ENCODE measurements at places on chromosomes 12 and 14.

DNA sequence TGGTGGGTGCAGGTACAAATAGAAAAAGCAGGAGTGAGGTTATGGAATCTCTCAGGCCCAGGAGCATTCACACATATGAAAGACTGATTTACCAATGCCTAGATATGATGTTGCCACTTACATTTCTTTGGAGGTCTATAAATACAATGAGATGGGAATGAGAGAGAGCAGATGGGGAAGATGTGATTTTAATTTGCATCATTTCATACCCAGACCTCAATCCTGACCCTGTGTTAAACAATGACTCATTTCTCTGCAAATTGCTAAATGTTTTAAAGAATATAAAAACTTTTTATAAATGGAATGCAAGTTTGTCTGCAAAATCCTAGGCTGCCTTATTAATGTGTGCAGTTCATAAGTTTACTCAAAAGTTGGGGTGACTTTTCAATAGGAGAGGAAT, 38.6 kb upstream of the GNG2 start:
- DNase-seq, result no peak

GRCh38 chr12:126588586-126589249, 1523.5 kb downstream of the AACS start:
- no peak for DNase-seq

- DNase-seq, result peak; percentile 26
Observed at GRCh38 chr14:94322648-94323570, at the start of gene SERPINA6. SERPINA6 (minus strand) TSS chr14:94323336; CDS start chr14:94314648, 8,688 bp downstream.

DNA sequence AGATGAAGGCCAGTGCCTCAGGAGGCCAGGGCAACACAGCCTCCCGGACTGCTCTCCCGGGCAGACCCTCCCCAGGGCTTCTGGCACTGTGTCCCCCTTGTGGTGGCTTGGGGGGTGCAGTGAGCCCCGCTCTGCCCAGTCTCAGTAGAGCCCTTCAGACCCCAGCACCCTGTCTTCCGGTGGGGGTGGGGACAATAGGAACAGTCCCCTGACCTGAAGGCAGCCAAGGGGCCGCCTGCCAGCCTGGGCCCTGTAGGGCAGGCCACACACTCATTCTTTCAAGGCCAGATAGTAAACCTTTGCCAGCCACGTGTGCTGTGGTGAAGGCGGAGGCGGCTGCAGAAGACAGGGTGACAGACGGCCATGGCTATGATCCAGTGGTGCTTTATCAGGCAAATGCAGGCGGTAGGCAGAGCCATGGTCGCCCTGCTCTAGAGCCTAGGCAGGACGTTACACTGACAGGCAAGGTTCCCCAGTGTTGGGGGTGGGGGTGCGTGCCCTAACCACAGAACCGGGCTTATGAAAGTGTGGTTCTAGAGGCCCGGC, 15.0 kb downstream of the ZFYVE21 start:
- no peak for DNase-seq

- DNase-seq, result no peak
Observed at GRCh38 chr12:67609226-67609870, 39.2 kb upstream of the DYRK2 start.

- DNase-seq, result peak; percentile 78
Observed at GRCh38 chr14:42565556-42565955, 958.9 kb downstream of the LRFN5 start.

GRCh38 chr14:65555358-65555757, 142.8 kb downstream of the FUT8 start:
- no peak for DNase-seq

- DNase-seq, result no peak
Observed at GRCh38 chr12:56128670-56129205, 671 bp downstream of the ESYT1 start.

GRCh38 chr12:75578546-75578945, 67.1 kb upstream of the KRR1 start:
- DNase-seq, result no peak

DNA sequence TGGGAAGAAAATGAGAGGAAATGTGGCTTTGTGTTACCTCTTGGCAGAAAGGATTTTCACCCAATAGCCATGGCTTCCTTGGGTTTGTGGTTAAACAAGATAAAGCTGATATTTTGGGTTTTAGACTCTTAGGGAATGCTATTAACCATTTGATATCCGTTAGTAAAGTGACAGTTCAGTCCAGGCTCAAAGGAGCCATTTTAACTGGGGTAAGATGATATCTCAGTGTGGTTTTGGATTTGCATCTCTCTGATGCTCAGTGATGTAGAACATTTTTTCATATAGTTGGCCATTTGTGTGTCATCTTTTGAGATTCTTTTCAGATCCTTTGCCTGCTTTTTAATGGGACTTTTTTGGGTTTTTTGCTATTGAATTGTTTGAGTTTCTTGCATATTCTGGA, 30.1 kb downstream of the IFT43 start:
- DNase-seq, result no peak

DNA sequence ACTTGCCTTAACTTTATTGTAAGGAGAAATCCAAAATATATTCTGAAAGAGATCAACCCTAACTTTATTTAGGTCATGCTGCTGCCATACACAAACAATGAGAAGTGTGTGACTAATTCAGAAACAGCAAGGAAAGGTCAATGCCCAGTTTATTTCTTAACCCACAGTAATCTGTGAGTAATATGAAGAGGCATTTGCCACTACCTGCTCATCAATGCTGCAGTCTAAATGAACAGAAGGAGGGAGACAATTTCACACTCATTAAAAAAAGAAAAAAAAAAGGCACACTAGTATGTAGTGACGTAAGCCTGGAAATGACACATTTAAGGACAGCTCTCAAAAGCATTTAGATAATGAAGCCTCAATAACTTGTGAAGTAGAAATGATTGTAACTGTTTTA, 90.5 kb upstream of the FOXN3 start:
- no peak for DNase-seq

DNA sequence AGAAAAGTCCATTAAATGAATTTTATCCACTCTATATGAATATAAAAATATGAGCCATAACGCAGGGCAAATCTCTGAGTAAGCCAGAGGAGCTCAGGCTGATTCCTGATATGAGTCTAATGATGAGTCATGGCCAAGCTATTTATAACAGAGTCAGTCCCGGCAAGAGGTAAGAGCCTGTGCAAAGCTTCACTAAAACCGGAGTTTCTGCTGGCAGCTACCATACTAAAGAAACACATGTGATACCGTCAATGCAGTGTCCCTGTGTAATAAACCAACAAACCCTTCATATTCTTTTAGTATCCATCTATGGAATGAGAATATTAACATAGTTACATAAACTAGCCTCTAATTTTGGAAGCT, 319.4 kb downstream of the KCNC2 start:
- DNase-seq, result no peak

GRCh38 chr12:56683-57346, 9.8 kb upstream of the IQSEC3 start:
- no peak for DNase-seq

GRCh38 chr14:105541218-105541875, 15.0 kb downstream of the TMEM121 start:
- peak; percentile 80 for DNase-seq

DNA sequence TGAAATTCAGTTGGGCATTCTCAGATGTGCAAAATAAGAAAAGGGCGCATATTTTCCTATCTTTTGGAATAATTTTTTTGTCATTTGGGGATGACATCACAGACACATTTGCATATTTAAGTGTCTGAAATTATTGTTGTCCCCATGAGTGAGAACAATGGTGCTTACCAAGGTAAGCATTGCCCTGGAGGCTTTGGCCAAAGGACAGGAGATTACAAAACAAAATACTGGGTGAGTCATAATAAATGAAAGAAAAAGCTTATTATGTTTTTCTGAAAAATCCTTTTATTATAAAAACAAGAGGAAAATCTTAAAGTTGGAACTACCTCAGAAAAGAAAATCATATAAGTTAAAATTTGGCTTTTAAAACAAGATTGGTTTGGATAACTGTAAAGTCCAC, 254.9 kb downstream of the BTG1 start:
- DNase-seq, result no peak

- no peak for DNase-seq
Observed at GRCh38 chr12:15662983-15663659, 126.1 kb downstream of the EPS8 start.

DNA sequence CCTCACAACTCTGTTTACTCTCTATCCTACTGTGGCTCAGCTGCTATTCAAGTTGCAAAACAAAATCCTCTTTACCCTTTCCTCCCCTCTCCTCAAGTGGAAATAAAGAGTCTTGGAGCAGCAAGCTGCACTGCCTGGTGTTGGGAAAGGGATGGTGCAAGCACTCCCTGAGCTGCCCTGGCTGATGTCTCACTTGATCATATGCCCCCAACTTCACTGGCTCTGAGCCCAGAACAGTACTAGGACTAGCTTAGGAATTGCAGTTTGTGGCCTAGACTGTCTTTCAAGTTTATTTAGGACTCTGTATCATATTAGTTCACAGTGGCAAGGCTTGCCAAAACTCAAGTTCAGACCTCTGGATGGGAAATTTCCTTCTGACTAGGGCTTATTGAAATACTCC, 1683.8 kb upstream of the SEL1L start:
- no peak for DNase-seq

DNA sequence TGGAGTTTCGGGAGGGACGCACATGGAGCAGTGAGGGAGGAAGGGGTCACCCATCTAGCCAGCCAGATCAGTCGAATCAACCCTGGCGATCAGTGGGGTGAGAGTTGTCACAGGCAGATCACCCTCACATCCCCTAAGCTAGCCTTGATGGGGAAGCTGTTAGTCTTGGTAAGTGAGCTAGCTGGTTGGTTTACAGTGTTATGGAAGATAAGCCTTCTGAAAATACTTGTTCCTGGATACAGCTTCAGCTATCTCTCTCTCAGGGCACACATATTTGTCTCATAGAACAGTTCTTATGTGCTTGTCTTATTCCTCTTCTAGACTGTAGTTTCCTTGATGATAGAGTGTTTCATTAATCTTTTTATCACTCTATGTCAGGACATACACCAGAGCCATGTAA, 26.2 kb upstream of the MANSC4 start:
- DNase-seq, result no peak

DNA sequence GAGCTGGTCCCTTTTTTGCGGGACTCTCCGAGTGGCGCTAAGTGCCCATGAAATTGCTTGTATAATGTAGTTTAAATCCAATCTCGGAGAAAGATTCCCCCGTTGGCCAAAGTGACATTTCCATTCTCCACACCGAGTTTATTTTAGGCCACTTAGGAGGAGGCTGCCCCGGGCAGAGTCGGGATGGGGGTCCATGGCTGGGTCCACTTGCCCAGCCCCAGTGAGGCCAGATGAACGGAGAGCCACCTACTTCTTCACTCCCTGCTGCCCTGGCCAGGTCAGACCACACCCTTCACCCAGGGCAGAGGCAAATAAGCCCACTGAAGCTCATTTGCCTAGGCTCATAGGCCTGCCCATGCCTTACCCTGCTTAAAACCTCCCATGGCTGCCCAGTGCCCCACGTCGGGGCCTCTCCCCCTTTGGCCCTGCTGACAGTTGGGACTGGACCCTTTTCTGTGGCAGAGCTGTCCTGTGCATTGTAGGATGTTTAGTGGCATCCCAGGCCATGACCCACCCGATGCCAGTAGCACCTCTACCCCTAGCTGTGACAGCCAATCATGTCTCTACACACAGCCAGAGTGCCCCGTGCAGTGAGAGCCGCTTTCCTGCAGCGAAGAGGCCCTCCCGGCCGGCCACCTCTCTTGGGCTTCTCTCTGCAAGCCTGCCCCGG, 51.3 kb downstream of the FAM222A start:
- DNase-seq, result no peak

DNA sequence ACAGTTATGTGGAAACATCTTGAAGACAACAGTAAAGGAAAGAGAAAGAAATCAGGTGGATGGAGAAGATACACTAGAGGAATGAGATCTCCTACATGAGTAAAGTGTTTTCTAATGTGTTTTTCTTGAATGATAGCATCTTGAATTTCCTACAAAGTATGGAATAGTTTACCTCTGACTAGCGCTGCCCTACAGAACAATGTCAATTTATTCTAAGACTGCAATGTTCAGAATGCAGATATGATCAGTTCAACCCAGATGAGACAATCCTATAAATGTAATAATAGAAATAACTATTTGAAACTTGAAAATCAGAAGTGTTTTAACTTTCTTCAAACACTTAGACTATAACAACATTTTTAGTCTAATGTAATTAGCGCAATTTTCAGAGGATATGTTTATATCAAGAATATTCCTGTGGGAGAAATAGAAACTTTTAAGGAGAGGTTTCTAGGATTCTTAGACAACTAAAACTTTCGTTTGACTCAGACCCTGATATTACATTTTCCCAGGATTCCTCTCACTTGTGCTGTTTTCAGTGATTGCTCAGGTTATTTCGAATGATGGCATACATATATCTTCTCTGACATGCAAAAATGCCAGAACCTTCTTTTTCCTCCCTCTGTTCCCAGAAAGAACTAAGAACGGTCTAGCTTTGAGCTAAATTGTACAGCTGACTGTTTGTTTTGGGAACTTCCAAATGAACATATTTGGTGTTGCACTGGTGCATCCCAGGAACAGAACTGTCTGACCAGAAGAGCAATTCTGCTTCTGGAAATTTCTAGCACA, 1017.4 kb downstream of the DIO2 start:
- no peak for DNase-seq

Data from MV-4-11 (cell line).